Activated T-cell treated with anti-CD3 and anti-CD28 coated beads, Interleukin-2, amount 50 U/mL, for 48 hours (primary cell): ENCODE measurements at places on chromosomes 7 and 10.

DNA sequence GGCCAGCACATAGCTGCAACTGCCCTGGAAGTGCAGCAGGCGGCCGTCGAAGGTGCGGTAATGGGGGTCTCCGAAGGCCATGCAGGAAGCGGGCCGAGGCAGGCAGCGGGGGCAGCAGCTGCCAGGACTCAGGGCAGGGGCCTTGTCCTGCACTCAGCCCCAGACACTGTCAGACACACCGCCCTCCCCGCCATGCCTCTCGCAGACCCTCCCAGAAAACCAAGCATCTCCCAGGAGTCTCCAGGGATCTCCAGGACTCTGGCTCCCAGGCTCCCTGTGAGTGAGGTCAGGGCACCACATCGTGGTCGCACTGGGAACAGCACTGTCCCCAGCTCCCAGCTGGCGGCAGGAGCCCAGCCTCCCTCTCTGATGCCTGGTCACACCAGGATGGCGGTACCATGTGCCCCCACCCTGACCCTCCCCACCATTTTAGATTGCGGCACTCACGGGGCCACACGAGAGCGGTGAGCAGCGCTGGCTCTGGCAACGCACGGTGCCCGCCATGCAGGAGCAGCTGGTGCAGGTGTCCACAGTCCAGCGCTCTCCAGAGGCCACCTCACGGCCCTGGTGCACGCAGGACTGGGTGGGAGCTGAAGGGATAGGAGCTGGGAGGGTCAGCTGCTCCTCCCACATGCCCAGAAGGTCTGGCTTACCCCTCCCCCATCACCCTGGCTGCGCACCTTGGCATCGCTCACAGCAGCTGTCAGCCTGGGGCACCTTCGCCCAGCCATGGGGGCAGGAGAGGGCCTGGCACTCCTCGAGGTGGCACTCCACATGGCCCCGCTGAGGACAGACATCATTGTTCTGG is 17.5 kb downstream of the ATP6V1F start:
- no peak for DNase-seq

DNA sequence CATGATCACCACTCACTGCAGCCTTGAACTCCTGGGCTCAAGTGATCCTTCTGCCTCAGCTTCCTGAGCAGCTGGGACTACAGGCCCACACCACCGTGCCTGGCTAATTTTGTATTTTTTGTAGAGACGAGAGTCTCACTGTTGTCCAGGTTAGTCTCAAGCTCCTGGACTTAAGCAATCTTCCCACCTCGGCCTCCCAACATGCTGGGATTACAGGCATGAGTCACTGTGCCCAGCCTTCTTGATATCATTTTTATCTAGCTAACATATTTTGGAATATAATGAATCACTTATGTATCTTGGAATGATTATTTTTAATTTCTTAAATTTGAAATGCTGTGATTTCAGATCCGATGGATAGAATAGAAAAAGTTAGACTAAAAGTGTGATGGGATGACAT is 18.4 kb downstream of the ARL4A start:
- no peak for DNase-seq

DNA sequence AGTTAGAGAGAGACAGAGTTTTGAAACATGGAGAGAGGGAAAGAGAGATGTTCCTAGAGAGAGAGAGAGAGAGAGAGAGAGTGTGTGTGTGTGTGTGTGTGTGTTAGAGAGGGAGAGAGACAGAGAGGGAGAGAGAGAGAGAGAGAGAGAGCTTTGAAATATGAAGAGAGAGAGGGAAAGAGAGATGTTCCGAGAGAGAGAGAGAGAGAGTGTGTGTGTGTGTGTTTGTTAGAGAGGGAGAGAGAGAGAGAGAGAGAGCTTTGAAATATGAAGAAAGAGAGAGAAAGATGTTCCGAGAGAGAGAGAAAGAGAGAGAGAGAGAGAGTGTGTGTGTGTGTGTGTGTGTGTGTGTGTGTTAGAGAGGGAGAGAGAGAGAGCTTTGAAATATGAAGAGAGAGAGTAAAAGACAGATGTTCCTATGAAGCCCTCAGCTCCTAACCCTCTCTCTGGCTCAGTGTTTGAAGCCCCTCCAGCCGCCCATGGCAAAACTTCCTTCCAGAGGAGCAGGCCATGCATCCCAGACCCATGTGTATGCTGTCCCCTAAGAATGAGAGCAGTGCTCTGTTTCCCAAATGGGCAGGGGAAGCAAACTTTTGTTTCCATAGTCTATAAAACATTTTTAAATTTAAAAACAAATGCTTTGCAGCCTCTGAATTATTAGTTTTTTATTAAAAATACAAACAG is 130.9 kb downstream of the KCNMA1 start:
- DNase-seq, result no peak

DNA sequence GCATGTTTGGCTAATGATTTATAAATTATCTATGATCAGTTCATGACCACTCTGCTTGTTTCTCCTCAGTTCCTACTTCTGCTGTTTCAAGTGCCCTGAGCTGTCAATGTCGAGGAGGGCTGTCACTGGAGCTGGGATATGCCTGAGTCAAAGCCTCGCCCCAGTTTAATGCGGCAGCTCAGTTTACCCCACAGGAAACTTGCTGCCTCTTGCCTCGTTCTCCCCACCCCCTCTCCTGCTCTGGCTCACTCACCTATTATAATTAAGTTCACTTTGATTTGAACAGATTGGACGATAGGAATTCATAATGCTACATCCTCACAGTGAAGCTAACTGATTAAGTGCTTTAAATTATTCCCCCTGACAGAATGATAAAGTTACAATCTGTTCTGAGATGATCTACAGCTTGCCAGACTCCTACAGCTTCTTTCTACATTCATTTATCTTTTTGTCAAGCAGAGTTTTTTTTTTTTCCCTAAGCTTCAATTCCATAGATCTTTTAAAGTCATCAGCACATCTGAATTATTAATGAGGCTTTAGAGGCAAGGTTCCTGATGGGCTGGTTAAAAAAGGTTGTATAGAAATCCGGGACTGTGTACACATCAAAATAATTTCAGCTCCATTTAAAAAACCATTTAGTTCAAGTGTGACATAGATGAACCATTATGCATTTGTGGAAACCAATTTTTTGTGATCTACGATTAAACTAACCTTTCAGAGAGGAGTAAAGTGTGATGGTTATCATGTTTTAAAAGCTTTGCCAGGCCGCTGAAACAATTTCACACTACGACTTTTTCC is 758.3 kb downstream of the KCNMA1 start:
- no peak for DNase-seq

- no peak for DNase-seq
Measured at GRCh38 chr10:31025142-31025541, 6.5 kb downstream of the ZNF438 start.

DNA sequence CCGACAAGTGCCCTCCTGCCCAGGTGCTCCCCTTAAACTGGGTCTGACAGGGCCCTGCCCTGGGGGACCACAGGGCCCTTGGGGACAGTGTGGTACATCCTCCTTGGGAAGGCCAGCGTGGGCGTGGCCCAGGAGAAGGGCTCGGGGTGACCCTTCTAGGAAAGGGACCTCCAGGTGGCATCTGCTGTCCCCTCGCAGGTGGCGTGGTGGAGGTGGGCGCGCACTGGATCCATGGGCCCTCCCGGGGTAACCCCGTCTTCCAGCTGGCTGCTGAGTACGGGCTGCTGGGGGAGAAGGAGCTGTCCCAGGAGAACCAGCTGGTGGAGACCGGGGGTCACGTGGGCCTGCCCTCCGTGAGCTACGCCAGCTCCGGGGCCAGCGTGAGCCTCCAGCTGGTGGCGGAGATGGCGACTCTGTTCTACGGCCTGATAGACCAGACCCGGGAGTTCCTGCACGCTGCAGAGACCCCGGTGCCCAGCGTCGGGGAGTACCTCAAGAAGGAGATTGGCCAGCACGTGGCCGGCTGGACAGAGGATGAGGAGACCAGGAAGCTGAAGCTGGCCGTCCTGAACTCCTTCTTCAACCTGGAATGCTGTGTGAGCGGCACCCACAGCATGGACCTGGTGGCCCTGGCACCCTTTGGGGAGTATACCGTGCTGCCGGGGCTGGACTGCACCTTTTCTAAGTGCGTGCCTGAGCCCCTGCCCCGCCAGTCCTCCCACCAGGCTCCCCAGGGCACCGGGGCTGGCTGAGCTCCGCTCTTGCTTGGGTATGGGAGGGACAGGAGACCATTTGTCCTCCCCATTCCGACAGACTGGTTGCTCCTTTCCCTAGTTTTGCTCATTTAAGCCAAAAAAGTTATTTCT is 972 bp downstream of the PAOX start:
- no peak for DNase-seq

DNA sequence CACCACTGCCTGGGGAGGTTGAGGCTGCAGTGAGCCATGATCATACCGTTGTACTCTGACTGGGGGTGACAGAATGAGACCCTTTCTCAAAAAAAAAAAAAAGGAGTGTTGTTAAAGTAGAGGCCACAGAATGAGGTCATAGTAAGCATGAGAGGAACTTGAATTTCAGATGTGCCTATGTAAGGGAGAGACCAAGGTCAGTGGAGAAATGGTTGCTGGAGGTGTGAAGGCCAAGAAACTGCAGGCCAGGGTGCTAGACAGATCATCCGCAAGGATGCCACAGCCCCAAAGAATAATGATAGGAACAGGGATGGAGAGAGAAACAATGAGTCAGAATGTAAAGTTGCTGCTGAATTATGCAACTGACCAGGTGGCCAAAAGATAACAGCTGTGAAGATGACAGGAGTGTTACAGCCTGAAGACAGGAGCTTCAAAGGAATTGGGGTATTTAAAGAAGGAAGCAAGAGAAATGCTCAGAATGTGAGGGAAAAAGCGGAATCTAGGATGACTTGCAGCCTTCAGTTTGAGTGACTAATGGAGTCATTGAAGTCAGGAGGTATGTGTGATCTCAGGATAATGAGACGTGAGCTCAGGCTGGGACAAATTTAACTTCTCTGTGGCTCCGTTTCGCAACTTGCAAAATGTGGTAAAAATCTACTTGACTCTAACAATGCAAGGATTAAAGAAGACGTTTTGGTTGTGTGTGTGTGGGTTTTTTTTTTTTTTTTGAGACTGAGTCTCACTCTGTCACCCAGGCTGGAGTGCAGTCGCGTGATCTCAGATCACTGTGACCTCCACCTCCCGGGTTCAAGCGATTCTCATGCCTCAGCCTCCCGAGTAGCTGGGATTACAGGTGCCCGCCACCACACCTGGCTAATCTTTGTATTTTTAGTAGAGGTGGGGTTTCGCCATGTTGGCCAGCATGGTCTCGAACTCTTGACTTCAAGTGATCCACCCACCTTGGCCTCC is 22.2 kb downstream of the TYW1B start:
- DNase-seq, result no peak

DNA sequence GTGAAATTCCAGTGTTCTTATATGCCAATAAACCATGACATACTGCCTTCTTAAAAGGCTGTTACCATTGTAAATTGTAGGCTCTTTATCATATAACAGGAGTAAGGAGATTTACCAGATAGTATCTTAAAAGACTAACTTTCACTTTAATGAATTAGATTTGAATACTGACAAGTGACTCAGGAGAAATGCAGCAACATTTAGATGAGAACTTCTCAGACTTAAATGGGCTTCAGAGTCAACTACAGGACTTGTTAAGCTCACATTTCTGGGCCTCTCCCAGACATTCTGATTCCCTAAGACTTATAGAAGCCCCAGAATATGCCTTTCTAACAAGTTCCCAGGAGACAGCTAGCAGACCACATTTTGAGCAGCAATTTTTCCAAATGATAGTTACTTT is 466.3 kb downstream of the ARL4A start:
- no peak for DNase-seq

DNA sequence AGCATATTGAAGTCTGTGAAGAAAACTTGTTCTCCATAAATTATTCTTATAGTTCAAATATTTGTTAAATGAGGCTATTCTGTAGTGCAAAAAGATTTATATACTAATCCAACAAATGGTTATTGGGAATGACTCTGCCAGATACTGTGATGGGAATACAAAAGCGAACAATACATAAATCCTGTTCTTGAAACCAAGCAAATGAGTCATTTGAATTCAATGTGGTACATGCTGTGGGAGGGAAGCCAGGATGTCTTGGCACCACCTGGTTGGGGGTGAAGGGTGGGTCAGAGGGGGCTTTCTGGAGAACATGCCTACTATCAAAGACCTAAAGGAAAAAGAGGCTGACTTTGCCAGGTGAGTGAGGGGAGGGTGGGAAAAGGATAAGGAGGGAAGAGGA is 594.2 kb downstream of the CALN1 start:
- no peak for DNase-seq

GRCh38 chr7:140316165-140316661 is 82.1 kb downstream of the SLC37A3 start:
- DNase-seq, result peak; percentile 58

- DNase-seq, result no peak
Measured at GRCh38 chr10:78378192-78378591, 344.5 kb downstream of the RPS24 start.
